ENCODE measurements at places on chromosomes 5 and 9.

DNA sequence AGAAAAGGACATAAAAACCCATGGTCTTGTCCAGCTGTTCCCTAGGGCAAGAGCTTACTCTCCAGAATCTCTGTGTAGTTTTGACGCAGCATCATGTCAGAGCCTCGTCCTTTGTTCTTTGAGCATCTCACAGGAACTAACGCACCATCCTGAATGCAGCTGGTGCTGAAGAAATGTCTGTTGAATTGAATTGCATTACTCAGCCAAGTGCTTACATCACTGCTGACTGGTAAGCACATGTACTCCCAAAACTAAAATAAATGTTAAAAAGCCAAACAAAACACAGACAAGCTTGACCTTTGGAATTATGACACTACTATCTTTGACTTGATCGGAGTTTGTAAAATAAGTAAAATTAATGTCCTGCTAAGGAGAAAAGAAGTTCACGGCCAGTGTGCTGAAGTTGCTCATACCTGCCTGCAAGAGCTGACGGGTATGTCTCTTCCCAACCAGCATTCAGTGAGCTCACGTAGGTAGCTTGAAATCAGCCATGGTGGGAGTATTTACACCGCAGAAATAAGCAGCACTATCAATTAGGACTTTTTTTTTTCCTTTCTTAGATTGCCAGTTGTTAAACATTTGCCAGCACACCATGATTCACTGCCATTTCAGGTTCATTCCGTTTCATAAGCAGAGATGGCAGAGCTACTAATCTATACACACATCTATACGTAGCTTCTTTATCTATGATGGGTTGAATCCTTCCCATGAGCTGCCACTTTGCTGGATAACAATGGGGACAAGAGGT is 310.6 kb upstream of the MSX2 start:
- DNase-seq: no peak

DNA sequence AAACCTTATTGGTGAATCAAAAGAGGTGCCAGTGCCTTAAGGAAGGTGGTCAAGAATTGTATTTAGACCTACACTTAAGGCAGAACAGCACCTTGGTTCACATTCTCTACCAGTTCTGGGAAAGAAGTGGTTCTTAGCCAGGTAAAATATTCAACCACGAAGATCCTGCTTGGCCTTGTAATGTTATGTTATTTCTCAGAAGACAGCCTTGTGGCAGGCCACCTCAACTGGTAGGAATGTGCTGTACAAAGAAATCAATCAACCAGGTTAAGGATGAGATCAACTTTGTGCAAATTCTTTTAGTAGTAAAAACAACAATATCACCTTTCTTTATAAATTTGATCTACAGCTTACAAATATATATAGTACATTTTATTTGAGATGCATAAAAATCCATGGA is 246.8 kb downstream of the ARRDC3 start:
- DNase-seq: no peak

GRCh38 chr9:131663288-131663687 is 76.6 kb downstream of the RAPGEF1 start:
- no peak for DNase-seq

DNA sequence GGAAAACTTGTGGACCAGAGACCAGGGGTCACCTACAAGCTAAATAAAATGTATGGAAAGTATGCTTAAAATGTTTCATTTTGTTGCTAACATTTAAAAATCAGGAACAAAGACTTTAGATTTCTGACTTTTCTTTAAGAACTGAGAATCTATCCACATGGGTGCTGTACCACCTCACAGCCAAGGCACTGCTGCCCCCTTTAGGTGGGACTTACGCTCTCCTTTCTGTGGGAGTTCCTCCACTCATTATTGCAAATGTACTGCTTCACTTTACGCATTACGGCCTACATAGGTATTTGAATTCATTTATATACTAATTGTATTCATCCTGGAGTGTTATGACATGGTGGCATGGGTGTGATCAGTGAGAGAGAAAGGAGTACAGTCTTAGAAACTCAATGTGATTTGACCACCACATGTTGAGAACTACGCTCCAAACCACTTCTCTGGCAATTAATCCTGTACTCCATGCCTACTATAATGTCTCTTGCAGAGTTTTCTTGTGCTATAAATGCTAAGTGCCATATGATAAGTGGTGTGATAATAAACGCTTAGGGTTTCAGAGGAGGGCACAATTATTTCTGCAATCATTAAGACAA is 24.7 kb upstream of the CETN3 start:
- peak; percentile 41 for DNase-seq

GRCh38 chr9:2271426-2271825 is 256.3 kb downstream of the SMARCA2 start:
- peak; percentile 66 for DNase-seq

DNA sequence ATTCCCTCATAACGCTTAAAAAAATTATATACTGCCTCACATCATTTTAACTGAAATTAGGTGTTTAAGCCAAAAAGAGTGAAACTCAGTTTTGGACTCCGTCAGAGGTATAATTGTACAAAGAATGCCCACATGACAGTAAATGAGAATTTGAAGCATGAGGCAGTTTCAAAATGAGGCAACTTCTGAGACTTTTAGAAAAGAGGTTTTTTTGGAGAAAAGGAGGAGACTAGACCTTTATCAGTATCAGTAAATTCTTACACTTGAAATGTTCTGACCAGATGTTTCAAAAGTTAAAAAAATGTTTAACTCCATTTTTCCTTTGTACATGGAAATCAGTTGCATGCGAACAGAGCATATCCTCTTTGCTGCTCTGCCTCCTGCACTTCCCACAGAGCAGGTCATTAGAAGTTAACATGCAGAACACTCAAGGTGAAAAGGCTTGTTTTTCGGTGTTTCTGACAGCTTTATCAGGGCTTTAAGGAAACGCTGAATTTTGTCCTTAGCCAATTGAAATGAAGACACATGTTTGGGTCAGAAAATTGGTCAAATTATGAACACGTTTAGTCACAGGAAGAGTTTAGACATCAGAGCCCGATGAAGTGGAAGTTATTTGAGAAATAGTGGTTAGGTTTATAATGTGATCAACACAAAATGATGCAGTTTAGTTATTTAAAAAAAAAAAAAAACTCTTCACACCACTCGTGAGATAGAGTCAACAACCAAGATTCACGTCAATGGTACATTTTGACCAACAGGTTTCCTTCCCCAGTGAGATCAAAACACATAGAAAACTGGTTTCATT is 59.5 kb downstream of the PIK3R1 start:
- DNase-seq: no peak

- no peak for DNase-seq
Observed at GRCh38 chr5:438481-438981, 4.4 kb upstream of the EXOC3 start.

DNA sequence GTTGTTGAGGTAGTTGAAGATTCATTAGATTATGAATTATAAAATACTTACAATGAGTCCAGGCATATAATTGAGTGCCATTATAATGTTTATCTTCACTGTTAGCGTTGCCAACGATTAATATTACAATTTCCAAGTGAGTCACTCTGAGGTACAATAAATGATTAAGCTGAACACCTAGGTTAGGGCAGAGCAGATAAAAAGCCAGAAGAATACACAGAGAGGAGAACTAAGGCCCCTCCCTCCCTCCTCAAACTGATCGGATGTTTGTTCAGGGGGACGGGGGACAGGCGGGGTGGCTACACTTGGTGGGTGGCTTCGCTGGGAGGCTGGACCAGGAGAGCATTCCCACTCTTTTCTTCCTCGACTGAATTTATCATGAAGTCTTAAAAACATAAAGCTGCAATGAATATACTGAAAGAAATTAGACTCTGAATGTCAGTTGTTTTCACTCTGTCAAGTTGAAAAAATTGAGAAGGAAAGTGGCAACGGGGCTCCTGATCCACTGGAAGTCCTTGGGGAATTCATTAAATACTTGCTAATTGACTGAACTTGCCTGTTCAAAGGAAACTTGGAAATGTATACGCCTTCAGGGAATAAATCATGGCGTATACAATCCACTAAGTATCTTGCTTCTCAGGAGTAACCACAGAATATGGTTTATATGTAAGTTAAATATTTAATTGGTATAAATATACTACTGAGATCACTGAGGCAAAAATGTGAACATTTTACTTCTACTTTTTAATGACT is 198.1 kb downstream of the TSSK1B start:
- DNase-seq: no peak

- peak; percentile 32 for DNase-seq
Observed at GRCh38 chr5:446883-447263, 3.9 kb downstream of the EXOC3 start.

DNA sequence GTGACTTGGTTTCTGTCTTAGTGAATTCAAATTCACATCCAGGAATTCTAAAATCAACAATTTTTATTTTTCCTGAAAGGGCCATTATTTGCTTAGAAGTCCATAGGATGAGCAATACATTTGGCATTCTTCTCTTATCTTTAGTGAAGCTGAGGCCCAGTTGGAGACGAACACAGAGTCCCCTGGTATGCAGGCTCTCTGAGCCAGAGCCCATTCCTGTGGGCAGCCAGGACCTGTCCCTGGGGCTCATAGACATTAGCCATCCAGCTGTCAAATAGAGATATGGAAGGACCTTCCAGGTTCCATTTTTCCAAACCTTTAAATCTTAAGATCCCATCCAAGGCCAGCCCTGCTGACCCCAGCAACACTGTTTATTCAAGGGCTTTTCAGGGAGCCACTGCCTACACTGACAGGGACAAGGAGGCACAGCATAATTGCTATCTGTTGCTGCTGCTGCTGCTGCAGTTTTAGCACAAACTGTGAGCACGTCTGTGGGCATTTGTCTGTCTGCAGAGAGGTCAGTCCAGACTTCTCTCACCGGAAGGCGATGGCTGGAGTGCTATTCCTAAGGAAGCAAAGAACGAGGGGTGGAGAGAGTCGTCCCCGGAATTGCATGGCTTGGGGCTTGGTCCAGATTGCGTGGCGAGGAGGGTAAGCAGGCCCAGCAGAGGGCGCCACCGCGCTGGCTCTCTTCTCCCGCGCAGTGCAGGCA is 639.0 kb downstream of the CCDC171 start:
- peak; percentile 60 for DNase-seq

GRCh38 chr5:17384181-17384580 is 113.8 kb upstream of the TAF11L2 start:
- DNase-seq: no peak

- DNase-seq: no peak
Observed at GRCh38 chr5:56176155-56176798, 56.9 kb downstream of the ANKRD55 start.

- DNase-seq: peak; percentile 46
Observed at GRCh38 chr9:130857864-130858738, 23.0 kb downstream of the ABL1 start.

DNA sequence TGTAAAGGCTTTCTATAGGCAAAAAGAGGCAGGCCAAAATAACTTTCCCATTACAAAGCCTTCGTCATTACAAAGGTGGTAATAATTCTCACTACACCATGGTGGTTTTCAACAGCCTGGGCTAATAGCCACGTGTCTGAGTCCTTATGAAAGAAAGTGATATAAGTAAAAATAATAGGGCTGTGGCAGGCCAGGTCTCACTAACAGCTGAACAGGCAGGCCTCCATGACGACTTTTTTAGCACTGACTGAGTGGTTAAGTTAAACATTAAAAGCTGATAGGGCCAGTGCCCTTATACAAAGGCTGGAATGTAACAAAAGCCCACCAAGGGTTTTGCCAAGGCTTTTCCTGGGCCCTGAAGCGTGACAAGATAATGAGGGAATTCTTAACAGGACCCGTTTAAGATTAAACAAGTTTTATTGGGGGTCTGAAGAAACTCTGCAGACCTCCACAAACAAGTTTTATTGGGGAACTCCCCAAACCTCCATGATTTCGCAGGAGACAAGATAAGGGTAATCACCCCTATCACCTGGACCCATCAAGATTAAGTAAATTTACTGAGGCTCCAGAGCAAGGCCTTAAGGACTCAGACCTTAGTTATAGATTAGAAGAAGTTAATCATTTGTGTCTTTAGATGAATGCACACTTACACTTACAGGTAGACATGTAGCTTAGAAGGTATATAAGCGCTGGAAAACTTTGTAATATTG is 412.9 kb downstream of the CHSY3 start:
- DNase-seq: no peak

DNA sequence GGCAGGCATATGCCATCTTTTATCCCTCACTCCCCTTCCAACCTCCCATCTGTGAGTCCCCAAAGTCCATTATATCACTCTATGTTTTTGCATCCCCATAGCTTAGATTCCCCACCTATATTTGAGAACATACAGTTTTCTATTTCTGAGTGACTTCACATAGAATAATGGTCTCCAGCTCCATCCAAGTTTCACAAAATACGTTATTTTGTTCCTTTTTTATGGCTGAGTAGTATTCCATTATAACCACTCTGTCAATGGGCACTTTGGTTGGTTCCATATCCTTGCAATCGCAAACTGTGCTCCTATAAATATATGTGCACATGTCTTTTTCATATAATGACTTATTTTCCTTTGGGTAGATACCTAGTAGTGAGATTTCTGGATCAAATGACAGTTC is 178.6 kb downstream of the GAS1 start:
- DNase-seq: no peak

GRCh38 chr5:108660291-108660690 is 87.4 kb upstream of the FER start:
- no peak for DNase-seq

Data from endothelial cell of umbilical vein (primary cell).